ENCODE measurements at places on chromosomes 6 and 20.

GRCh38 chr20:36298795-36299339 lies 7.3 kb upstream of the DLGAP4 start:
- DNase-seq: no peak

- DNase-seq: no peak
Observed at GRCh38 chr6:38282911-38283310, 356.8 kb downstream of the BTBD9 start.

GRCh38 chr6:84696166-84696565 lies 68.2 kb downstream of the TBX18 start:
- no peak for DNase-seq

DNA sequence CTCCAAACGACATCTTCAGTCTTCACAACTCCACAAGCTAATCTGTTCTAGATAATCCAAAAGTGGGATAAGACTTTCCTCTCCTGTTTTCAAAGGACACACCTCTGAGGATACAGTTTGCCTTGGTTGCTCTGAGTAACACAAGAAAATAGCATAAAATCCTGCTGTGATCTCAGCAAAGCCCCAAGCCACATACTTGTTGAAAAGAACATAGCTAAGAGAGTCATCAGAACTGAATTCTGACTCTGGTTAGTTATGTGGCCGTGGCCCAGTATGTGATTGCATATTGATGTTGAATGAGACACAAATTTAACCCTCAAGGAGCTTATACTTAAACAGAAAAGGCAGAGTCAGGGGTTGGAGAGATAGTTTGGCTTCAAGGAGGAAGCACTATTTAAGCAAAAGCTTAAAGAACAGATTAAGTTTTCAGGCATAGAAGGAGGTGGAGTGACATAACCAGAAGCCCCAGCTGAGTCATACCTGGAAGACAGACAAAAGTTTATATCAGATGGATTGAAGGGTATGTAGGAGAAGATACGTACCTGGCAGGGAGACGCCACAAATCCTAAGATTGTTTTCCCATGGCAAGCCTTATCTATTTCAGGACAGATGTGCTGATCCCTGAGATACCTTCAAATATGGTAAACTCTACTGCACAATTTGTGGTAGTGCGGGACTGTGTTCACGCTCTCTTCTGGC lies 41.2 kb downstream of the OPN5 start:
- DNase-seq: no peak

DNA sequence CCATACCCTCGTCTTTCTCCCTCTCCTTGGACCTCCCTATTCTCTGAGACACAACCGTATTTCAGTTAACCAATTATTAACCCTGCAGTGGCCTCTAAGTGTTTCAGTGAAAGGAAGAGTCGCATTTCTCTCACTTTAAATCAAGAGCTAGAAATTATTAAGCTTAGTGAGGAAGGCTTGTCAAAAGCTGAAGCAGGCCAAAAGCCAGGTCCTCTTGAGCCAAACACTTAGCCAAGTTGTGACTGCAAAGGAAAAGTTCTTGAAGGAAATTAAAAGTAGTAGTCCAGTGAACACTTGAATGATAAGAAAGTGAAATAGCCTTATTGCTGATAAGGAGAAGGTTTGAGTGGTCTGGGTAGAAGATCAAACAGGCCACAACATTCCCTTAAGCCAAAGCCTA lies 58.3 kb downstream of the SNX9 start:
- DNase-seq: no peak

DNA sequence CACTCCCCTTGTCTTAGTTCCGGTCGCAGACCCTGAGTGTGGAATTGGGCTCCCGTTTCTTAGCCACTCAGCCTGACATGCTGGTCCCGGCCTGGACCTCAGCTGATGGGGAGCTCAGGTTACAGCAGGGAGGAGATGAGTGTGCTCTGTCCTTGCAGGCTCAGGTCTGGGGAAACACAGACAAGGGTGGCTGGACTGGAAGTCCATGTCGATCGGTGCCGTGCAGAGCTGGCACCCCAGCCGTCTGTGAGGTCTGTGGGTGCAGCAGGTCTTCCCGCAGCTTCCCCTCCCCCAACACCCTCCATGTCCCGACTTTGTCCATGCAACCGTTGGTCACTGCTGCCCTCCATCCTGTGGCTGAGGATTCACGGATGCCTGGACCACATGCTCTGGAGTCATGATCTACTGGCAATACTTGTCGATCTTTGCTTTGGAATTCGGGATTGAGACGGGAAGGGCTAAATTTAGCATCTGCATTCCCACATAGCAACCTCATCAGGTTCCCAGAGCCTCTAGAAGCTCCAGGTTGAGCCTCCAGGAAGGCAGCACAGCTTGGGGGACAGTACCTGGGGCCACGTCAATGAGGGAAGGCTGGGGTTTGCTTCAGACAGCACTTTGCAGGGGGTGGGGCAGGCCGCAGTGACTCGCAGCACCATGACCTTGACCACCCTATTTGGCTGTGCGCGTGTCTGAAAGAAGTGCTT lies 118.8 kb downstream of the PSMB1 start:
- DNase-seq: no peak

- no peak for DNase-seq
Observed at GRCh38 chr6:89298680-89299465, 16.2 kb downstream of the GABRR2 start.

- no peak for DNase-seq
Observed at GRCh38 chr6:113597231-113597583, 259.9 kb upstream of the MARCKS start.
